ENCODE measurements at places on chromosomes 5 and 9. TPM values are rescaled to one million over a fixed set of nuclear protein-coding genes. Genes with fewer than 3 reads are reported as not detected.

The MAST4 gene
- polyA plus RNA-seq: 6.5 TPM

The BTNL8 gene
- not detected for polyA plus RNA-seq

The PCDHA11 gene
- polyA plus RNA-seq: not detected

The ZNF608 gene
- 1.4 TPM for polyA plus RNA-seq

The C5orf24 gene
- polyA plus RNA-seq: 36.4 TPM

The ZNF367 gene
- polyA plus RNA-seq: 2.1 TPM

The IL4 gene
- 0.34 TPM for polyA plus RNA-seq

The LCN2 gene
- polyA plus RNA-seq: not detected

The NTNG2 gene
- 0.13 TPM for polyA plus RNA-seq

The SIT1 gene
- polyA plus RNA-seq: not detected

The APC gene
- polyA plus RNA-seq: 17.8 TPM

The EEIG1 gene
- 8.9 TPM for polyA plus RNA-seq

The COL15A1 gene
- polyA plus RNA-seq: 8.8 TPM

The SLC25A2 gene
- not detected for polyA plus RNA-seq

DNA sequence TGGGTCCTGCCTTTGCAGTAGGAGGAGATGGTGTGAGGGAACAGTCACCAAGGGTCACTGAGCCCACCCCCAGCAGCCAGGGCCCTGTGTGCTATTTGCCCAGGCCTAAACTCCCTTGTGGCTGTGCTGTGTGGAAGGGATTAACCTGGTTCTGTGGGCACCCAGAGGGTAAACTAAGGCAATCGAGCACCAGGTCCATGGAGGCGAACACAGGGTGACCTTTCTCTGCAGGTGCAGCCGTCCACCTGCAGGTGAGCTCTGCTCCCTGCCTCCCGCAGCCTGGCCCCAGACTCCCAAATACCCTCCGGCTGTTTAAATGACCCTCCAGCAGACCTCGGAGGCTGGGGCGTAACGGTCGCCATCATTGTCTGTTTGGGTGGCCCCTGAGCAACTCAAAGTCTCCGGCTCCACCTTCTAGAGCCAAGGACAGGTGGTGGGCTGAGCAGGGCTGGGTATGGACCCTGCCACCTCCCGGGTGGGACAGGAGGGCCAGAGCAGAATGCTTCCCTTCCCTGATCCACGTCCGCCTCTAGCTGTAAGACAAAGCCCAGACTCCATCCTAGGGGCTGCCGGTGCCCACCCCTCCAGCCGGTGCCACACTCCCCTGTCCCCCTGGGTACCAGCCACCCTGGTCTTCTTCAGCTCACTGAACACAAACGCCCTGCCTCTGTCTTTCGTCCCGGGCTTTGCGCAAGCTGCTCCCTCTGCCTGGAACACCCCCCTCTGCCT, 34.1 kb upstream of the FIBCD1 start:
- no peak for DNase-seq

DNA sequence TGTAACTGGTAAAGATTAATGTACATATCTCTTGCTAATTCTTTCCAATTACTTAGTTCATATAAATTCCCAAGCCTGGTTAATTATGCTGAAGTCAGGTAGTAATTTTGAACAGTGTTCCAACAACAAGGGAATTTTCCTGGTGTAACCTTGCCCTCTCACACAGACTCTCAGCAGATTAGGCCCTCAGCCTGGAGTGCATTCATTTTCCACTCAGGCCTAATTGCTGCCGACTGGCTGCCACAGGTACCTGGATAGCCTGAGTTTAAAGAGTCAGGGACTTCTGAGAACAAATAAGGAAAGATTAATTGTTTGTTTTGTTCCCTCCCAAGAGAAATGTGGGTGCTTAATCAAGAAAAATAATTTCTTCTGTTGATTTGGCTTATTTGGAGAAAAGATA, 71.4 kb downstream of the PPIC start:
- no peak for DNase-seq

DNA sequence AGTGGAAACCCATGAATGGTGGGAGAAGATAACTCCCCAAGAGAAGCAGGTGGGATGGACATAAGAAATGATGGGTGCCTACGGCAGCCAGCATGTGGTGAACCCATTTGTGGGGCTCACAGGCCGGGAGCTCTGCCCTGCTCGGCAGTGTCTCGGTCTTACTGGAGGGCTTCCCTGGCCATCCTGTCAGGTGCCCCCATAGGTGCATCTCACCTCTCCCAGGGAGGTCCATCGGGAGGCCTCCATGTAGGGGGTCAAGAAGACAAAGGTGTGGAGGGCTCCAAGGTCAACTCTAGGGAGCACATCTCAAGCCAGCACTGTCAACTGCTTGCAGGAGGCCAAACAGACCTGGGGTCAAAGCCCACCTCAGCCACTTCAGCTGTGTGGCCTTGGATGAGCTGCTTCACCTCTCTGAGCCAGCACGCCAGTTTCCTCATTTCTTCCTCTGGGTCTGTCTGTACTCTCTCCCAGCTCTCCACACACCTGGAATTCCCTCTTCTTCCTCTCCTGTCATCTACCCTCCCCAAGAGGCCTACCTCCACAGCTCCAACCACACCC, 10.5 kb upstream of the ADGRD2 start:
- DNase-seq: no peak

- peak; percentile 67 for DNase-seq
Observed at GRCh38 chr9:110638381-110638954, 30.1 kb upstream of the MUSK start.

DNA sequence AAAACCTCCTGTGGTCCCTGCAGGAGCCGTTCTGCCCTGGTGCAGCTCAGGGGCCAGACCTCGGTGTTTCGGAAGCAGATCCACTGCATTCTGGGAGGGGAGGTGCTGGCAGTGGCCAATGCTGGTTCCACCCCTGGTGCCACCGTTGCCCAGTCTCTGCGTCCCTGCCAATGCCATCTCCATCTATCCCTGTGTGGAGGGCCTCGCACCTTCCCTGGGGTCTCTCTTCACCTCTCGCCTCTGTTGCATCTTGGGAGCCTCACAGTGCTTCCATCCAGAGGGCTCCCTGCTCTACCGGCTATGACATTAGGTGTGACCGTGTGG, 15.3 kb downstream of the NCS1 start:
- no peak for DNase-seq

GRCh38 chr9:74804018-74804385, 83.7 kb downstream of the TRPM6 start:
- no peak for DNase-seq

GRCh38 chr9:135338546-135338945, 141.0 kb upstream of the PPP1R26 start:
- DNase-seq: no peak

- DNase-seq: no peak
Observed at GRCh38 chr5:94672746-94673145, 54.3 kb downstream of the SLF1 start.

DNA sequence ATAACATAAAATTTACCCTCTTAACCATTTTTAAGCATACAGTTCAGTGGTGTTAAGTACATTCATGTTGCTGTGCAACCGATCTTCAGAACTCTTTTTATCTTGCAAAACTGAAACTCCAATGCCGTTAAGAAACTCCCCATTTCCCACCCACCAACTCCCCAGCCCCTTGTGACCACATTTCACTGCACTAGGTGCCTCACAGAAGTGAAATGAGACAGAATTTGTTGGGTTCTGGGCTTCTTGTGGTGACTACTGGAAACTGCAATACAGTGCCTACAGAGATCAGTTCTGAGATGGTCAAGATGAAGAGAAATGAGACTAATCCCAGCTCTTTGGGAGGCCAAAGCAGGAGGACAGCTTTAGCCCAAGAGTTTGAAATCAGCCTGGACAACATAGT, 202.1 kb upstream of the SLC30A5 start:
- no peak for DNase-seq

DNA sequence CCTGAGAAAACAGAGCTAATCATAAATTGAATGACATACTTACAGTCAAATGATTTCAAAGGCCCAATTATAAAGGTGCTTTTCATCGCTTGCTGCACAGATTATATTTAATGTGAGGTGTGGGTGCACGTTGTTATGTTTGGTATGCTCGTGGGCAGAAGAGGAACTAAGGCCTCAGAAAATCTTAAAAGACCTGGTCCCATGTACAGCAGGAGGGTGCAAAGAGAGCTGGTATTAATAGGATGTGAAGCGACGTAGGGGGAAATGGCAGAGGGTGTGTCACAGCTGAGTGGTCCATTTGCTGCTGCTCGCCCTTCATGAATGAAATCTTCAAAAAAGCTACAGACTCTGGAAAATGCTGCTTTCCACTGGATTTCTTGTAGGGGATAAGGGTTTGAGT, 40.5 kb upstream of the IFNK start:
- no peak for DNase-seq

DNA sequence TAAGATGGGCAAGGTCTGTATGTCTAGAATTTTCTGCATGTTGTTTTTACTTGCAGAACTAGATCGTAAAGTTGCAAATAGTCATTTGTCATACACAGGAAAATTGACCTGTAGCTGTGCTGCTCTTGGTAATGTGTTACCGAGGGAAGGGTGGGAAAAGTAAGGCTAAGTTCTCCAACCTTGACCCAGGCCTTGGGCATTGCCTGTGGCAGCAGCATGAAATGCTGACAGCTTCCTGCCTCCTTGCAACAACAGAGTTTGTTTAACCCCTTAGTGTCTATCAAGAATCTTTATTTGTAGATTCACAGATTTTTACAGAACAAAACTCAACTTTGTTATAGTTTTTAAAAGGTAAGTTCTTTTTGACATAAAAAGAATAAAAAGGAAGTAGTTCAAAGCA, 48.3 kb downstream of the ERCC6L2 start:
- DNase-seq: no peak

DNA sequence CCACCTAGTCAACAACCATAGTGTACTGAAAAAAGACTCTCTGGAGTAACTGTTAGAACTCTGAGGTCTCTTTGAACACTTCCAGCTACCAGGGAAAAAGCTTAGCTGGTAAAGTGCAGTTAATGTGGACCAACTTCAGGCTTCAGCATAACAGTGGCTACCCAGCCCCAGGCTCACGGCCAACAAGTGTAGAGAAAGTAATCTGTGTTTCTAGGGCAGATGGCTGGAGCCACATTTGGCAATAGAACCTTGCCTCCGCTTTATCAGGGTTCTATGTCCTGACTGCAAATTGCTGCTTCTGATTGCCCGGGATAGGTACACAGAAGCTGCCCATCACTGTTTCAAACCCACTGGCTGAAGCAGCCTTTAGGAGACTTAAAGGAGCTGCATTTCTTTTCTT, 76.0 kb upstream of the SIMC1 start:
- DNase-seq: no peak

- DNase-seq: no peak
Observed at GRCh38 chr9:129287619-129288305, 109.7 kb upstream of the IER5L start.

- no peak for DNase-seq
Observed at GRCh38 chr5:122330881-122331280, 18.8 kb downstream of the SNCAIP start.

GRCh38 chr5:78593465-78593864, 55.1 kb downstream of the LHFPL2 start:
- DNase-seq: no peak

DNA sequence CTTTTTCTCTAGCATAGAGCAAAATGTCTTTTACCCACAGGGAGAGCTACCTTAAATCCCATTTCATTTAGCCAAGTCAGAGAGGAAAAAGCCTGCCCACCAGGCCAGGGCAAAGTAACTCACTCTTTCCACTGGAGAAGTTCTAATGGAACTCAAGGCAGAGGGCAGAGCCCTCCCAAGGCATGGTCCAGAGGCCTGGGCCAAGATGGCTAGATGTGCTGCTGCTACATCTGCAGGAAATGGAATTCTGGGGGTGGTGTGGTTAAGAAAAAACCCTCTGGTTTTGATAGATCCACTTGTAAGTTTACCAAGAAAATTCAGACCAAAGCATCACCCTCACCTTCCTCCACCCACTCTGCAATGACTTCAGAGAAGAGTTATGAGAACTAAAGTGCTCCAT, 37.3 kb downstream of the CSF2 start:
- peak; percentile 62 for DNase-seq

GRCh38 chr5:143349177-143349576, 54.3 kb downstream of the NR3C1 start:
- peak; percentile 33 for DNase-seq

- DNase-seq: peak; percentile 45
Observed at GRCh38 chr5:96780626-96781025, 27.1 kb downstream of the ERAP1 start.

GRCh38 chr9:93523518-93524144, 52.8 kb upstream of the PHF2 start:
- no peak for DNase-seq

DNA sequence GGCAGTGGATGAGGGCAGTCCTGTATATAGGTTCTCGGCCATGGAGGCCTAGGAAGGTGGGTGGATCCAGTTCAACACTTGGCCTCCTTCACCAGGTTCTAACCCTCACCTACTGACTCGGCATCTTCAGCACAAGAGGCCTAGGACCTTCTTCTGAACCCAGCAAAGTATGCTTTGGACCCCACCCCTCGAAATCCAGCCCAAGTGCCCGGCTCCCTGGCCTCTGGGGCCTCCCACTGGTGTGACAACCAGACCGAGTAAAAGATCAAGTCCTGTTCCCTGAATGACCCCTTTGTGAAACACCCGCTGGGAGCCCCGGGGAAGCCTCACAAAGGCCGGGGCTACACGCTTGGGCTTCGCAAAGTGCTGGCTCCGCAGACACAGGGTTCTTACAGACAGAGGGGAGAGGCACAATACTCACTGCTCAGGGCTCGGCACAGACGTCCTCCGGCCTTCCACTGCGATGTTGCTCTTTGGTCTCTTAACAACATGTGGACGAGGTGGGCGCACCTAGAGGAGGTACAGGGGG, 47.0 kb downstream of the CRB2 start:
- DNase-seq: no peak

GRCh38 chr5:158514319-158514985, 585.3 kb downstream of the EBF1 start:
- peak; percentile 84 for DNase-seq

DNA sequence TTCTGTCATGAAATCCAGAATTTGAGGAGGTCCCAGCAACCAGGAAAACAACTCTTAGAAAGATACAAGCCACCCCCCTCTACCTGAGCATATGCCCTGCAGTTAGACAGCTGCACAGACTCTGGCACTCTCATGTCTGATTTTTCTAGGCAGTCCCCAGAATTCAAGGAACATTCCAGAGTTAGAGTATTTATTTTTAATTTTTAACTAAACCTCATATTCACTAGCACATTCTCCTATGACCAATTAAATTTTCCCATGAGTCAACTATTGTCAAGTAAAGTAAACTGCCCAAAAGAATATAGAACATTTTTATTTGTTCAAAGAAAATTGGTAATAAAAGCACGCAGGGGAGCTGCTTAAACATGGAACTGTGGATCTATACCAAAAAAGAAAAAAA, 490.5 kb upstream of the SEMA6A start:
- DNase-seq: no peak

DNA sequence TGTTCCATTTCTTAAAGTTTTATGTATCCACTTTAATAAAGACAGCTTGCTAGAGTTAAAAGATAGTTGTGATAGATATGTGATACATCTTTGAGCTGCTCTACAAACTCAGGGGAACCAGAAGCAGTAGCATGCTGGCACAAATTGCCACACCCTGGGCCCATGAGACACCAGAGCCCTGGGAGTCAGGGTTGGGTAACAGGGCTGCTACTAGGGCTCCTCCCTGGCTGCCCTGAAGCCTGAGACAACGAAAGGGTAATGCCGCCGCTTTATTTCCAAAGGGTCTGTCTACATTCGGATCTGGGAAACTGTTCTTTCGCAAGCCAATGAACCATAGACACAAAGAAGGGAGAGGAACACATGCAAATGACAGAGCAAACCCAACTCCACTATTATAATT, 29.2 kb downstream of the PTPN3 start:
- peak; percentile 29 for DNase-seq

GRCh38 chr5:87899208-87899661, 369.4 kb downstream of the TMEM161B start:
- DNase-seq: peak; percentile 1

GRCh38 chr5:72035831-72036230, 71.4 kb upstream of the MAP1B start:
- DNase-seq: no peak
